Mesenteric fat pad (tissue), 1 donor: ENCODE measurements at places on chromosomes 5 and 9. TPM values are rescaled to one million over a fixed set of nuclear protein-coding genes. Genes with fewer than 3 reads are reported as not detected.

- peak; percentile 51 for DNase-seq
Measured at GRCh38 chr5:149860801-149861322, 83.7 kb downstream of the PDE6A start.

GRCh38 chr9:16475996-16476395, 394.5 kb downstream of the BNC2 start:
- no peak for DNase-seq

RNF208 gene
- 5.9 TPM for total RNA-seq

DNA sequence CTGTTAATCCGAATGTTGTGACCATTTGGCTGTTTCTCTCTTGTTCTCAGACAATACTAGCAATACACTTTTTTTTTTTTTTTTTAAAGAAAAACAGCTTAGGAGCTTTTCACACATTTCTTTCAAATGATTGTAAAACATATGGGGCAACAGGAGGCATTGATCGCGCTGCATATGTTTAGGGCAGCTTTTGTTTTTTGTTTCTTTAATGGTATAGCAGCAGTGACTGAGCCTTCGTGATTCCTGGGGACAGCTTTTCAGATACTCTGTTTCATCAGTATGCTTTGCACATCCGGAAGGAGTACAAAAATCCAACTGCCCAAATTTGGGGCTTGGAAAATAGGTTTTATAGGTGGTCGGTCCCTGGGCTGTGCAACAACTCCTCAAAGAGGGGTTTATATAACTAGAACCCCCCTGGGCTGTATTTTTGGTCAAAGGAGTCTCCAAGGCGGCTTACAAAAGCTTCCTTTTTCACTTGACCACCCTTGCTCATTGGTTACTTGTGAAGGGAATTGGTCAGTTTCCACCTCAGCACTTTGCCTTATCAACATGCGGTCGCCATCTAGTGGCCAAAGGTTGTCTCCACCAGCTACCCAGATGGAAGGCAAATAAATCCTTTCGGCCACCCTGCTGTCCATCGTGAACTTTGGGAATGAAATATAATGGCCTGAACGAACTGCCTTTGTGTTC, 91.8 kb downstream of the PDE6A start:
- no peak for DNase-seq

PRR7 gene
- total RNA-seq = 1.00 TPM

DNA sequence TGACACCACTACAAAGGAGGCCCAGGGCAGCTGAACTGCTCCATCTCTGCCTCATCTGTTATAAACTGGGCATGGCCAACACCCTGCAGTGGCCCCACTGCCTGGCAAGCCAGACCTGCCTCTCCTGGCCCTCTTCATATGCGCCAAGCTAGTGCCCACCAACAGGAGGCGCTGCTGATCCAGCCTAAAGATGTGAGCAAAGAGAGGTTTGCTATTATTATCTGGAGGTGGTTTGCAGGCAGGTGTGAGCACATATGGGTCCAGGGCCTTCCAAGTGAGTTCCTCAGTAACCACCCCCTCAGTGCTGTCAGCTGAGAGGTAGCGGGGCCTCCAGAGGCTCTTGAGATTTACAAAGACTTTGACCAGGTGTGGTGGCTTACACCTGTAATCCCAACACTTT, 232.2 kb downstream of the SYK start:
- DNase-seq = peak; percentile 83

DNA sequence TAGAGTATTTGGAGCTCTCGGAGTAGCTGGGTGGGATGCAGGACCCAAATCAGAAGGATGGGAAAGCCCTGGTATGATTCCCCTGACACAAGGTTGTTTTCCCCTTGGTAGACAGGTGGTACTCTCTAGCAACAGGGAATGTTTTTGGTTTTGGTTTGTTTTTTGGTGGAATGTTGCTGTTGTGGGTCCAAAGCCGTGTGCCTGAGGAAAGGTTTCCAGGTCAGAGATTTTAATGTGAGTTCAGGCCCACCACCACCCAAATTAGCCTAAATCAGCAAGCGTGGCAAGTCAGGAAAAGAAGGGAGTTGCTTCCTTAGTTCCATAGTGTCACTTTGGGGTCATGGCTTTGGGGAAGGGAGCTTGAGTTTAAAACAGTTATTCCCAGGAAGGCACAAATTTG, 385.5 kb downstream of the RAB3C start:
- DNase-seq = no peak

DNA sequence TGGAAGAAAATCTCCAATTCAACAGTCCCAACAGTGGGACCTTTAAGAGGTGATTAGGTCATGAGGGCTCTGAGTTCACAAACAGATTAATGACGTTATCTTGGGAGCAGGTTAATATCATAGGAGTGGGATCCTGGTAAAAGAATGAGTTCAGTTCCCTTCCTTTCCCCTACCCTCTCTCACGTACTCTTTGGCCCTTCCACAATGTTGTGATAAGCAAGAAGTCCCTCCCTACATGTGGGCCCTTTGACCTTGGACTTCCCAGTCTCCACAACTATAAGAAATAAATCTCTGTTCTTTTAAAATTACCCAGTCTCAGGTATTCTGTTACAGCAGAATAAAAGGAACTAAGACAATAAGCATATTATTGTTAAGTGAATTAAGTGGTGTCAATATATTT, 37.8 kb downstream of the SLC38A9 start:
- no peak for DNase-seq

DUSP1 gene
- total RNA-seq = 1,666 TPM

GRCh38 chr9:6968271-6968670, 210.5 kb downstream of the KDM4C start:
- DNase-seq = no peak

GRCh38 chr5:82348784-82349425, 70.8 kb upstream of the RPS23 start:
- no peak for DNase-seq

JAKMIP2 gene
- total RNA-seq = 0.06 TPM

- no peak for DNase-seq
Measured at GRCh38 chr5:54194318-54194717, 116.1 kb downstream of the ARL15 start.

GRCh38 chr5:18497089-18497488, 862.8 kb downstream of the TAF11L14 start:
- DNase-seq = no peak

WDR38 gene
- not detected for total RNA-seq

DNA sequence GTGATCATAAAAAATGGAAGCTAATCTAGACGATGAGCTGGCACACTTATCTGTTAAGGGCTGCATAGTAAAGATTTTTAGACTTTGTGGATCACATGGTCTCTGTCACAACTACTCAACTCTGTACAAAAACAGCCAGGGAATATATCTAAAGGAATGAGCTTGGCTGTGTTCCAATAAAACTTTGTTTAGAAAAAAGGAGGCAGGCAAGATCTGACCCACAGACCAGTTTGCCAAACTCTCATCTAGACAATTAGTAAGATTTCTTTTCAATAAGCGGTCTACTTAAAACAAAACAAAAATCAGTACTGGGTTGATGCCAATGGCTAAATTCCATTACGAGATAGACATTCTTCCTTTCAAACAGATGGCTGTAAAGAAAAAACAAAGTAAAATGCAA, 53.0 kb upstream of the RETREG1 start:
- DNase-seq = no peak

DHX29 gene
- total RNA-seq = 28.3 TPM

DNA sequence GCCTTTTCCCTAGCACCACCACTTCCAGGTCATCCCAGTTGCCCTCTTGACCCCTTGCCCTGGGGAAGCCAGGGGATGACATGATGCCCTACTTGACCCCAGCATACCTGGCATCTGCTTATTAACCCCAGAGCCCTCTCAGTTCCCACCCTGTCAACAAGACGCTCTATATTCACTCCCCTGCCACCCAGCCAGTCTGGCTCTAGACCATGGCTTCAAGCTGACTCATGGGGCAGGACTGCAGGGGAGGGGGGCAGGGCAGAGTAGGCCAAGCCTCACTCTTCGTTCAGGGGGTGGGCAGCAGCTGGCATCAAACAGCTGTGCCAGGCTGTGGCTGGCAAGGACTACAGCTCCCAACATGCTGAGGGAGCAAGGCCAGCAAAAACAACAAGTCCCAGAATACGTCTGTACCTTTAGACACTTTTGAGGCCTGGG, 5.3 kb downstream of the ATOSB start:
- DNase-seq = peak; percentile 81

BNC2 gene
- 27.5 TPM for total RNA-seq

DNA sequence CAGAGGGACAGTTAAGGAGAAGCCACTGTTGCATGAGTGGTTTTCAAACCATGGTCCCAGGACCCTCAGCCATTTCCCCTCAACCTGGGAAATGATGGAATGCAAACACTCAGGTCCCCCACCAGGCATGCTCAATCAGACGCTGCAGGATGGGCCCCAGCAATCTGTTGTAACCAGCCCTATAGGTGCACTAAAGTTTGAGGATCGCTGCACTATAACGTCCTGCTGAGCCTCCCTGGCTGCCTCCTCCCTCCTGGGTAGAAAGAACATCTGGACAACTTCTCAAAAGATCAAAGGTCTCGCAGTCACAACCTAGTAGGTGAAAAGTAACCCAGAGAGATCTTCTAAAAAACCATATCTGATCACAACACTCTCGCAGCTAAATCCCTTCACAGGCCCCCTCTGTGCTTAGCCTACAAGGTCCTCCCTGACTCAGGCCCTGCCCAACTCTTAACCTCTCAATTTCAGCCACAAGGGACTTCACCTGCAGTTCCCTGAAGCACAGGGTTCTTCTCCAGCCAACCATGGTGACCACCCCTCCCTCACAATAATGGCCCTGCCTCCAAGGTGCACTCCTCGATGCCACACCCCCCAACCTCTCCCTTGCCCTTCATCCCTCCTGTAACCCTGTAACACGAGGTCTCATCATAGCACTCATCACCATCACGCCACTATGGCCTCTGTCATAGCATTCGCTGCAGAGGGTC, 3.5 kb downstream of the SHB start:
- no peak for DNase-seq

DNA sequence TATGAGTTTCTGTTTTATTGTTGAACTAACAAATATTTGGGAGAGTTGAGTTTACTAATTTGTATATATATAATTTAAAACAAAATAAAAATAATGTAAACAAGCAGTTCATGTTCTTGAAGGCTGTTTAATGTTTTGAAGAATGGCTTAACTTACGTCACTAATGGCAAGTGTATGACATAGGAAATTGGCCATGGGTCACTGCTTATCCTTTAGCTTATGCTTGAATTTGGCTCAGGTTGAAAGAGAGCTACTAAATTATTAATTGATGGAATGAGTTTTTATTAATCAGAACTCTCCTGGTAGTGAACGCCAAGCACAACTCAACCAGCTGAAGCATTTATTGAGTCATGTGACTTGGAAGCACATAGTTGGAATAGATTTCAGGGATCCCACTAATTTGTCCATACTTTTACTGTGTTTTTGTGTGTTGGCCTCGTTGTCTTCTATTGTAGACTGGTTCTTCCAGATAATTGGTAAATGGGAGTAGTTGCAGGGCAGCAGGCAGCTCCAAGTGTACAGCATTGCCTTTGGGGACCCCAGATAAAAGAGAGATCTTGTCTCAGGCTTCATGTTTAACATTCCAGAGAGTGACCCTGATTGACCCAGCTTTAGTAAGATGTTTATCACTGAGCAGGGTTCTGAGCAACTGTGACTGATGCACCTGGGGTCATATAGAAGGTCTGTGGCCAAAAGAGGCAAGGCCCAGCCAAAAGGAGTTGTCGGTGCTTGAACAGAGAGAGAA, 13.5 kb downstream of the C5orf58 start:
- no peak for DNase-seq

LNPEP gene
- 132 TPM for total RNA-seq

PCDHGB5 gene
- 5.9 TPM for total RNA-seq

FRRS1L gene
- 0.32 TPM for total RNA-seq

TMEM252 gene
- not detected for total RNA-seq

FOXD4L4 gene
- total RNA-seq = not detected

- DNase-seq = no peak
Measured at GRCh38 chr5:83844449-83845068, 123.9 kb upstream of the HAPLN1 start.

HRCT1 gene
- total RNA-seq = 5.2 TPM

DNA sequence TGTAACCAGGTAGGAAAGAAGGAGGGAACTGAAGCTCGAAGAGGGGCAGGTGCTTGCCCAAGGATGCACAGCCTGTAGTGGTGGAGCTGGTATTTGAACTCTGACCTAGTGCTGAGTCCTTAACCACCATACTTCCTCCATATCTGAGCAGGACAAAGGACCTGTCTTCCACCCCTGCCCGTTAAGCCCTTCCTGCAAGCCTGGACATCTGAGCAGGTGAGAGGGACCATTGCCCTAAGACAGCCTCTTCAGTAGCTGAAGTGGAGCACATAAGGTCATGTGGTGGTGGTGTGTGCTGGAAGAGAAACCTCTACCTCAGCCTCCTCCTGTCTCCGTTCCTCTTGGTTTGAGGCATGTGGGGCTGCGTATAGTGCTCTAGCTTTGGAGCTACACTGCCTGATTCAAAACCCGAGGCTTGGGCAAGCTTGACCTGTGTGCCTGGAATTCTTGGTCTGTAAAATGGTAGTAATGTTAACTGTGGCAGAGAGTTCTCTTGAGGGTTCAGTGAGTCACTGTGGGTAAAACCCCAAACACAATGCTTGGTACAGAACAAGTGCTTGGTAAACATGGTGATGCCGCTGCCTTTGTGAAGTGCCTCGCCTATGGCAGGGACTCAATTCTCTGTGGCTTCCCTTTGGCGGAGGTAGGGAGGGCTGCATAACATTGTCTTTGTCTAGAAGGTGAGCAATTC, 7.4 kb downstream of the GALNT10 start:
- no peak for DNase-seq

SLC25A2 gene
- total RNA-seq = 0.61 TPM

DNA sequence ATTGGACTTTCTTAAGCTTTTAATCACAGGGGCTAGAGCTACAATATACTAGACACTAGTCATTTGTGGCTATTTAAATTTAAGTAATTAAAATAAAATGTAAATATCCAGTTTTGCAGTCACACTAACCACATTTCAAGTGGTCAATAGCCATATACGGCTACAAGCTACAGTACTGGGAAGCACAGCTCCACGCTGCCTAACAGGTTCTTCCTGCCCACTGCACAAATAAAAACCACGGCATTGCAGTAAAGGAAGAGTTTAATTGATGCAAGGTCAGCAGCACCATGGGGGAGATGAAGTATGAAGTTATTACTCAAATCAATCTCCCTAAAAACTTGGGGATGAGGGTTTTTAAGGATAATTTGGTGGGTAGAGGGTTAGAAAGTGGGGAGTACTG, 134.1 kb downstream of the LURAP1L start:
- DNase-seq = no peak

GRCh38 chr5:82359272-82359671, 81.1 kb upstream of the RPS23 start:
- DNase-seq = no peak

LCN6 gene
- 16.2 TPM for total RNA-seq
